Mesenteric fat pad (tissue), 1 donor: ENCODE measurements at places on chromosomes 4 and X. TPM values are rescaled to one million over a fixed set of nuclear protein-coding genes. Genes with fewer than 3 reads are reported as not detected.

DNA sequence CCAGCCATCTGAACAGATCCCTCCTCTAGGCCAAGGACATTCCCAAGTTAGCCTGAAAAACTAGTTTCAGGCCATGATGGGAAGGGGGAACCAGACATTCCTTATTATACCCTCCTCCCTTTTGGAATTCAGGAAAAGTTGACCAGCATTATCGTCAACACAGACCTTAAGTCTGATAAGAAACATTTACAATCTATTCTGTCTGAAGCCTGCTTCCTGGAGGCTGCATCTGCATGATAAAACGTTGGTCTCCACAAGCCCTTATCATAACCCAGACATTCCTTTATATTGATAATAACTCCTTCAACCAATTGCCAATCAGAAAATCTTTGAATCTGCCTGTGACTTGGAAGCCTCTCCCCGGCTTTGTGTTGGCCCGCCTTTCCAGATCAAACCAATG lies 44.3 kb downstream of the EFHC2 start:
- DNase-seq = no peak

GRCh38 chr4:126850286-126850685 lies 782.5 kb upstream of the INTU start:
- DNase-seq = no peak

GRCh38 chrX:131393426-131393825 lies 104.3 kb upstream of the IGSF1 start:
- no peak for DNase-seq

GRCh38 chr4:62394766-62395165 lies 1194.6 kb downstream of the ADGRL3 start:
- DNase-seq = no peak

DNA sequence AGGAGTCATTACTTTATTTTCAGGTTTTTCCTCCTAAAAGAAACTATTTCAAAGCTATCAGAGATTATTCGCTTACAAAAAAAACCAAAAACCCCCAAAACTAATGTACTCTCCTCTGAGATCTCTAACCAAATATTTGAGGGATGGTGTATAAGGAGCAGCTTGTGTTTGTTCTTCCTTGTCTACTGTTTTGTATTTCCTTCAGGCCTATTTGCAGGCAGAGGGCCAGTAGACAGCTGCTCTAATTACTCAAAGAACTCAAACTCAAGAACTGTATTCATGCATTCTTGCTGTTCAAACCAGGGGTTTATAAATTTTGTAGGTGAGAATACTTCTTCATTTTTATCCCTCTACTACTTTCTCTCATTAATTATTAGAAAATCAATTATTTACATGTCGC lies 51.3 kb downstream of the SH3RF1 start:
- DNase-seq = no peak

COL4A5 gene
- total RNA-seq = 1.7 TPM

LDB2 gene
- 53.2 TPM for total RNA-seq

PPP1R3F gene
- total RNA-seq = 2.2 TPM

- DNase-seq = no peak
These were observed 161.7 kb downstream of the BTC start for GRCh38 chr4:74632634-74633033.

DNA sequence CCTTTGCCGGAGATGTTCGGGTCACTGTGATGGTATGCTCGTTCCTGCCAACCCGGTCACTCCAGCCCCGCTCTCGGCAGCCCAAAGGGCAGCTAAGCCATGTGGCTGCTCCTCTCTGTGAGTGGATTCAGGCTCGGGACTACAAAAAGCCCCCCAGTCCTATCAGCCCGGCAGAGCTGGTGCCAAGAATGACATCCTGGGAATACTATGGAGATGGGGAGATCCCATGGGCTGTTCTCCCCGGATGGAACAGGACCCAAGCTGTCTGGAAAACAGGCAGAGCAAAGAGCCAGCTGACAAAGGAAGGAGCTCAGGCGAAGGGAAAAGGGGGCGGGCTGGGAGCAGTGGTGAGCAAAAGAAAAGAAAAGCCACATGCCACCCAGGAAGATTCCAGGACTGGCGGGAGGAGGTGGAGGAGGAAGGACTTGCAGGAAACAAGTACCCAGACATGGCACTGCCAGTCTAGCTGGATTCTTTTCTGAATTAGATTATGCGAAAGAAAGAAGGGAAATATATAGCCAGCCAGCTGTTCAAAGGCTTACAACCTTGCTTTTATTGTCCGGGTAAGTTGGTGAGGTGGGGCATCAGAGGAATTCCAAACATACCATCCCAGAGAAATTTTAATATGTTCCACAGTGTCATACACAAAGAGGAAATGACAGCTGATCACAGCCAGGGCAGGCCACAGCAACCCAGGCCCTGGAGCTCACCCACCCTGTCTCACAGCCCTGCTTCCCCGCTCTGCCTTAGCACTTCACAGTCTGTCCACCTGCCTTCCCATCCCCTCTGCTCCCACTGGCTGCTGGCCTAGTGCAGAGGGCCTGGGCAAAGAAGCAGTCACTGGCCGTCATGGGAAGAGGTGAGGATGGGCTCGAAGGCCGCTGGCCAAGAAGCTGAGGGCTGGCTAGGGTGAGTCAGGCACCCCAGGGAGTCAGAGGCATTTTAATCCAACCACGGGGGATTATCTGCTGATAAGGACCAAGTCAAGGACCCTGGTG lies 3.4 kb downstream of the NDP start:
- DNase-seq = no peak

DNA sequence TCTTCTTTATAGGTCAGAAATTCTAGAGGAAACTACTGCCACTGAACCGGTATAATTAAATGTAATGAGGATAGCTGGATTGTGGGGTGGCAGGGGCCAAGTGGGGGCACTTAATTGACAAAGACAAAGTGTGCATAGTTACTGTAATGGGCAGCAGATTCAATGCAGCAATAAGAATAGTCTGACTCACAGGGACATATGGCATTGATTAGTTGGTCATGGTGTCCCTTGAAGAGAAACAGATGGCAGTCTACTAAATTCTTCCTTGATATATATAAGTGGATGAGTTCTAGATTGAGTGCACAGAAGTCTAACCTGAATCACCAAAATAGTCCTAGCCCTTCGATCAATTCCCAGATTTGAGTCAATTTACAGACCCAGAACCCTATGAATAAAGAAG lies 31.6 kb downstream of the ETDC start:
- no peak for DNase-seq

DNA sequence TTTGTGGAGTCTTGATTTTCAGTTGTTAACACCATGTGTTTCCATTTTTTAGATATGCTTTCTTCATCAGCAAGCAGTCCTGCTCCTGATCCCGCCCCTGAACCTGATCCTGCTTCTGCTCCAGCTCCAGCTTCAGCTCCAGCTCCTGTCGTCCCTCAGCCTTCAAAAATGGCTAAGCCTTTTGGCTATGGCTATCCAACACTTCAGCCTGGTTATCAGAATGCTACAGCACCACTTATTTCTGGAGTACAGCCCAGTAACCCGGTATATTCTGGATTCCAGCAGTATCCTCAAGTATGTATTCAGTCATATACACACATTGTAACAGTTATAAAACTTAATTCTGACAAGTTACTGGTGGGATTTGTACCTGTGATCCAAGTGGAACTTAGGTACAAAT lies 60.9 kb downstream of the SEC24B start:
- DNase-seq = no peak

PDE6B gene
- 2.9 TPM for total RNA-seq
